ENCODE measurements at places on chromosomes 2 and 18.

- DNase-seq, result no peak
These were observed at the start of gene AGXT for GRCh38 chr2:240868286-240869108. Gene AGXT (plus strand): TSS chr2:240868824. CDS start chr2:240868866, 42 bp downstream.

DNA sequence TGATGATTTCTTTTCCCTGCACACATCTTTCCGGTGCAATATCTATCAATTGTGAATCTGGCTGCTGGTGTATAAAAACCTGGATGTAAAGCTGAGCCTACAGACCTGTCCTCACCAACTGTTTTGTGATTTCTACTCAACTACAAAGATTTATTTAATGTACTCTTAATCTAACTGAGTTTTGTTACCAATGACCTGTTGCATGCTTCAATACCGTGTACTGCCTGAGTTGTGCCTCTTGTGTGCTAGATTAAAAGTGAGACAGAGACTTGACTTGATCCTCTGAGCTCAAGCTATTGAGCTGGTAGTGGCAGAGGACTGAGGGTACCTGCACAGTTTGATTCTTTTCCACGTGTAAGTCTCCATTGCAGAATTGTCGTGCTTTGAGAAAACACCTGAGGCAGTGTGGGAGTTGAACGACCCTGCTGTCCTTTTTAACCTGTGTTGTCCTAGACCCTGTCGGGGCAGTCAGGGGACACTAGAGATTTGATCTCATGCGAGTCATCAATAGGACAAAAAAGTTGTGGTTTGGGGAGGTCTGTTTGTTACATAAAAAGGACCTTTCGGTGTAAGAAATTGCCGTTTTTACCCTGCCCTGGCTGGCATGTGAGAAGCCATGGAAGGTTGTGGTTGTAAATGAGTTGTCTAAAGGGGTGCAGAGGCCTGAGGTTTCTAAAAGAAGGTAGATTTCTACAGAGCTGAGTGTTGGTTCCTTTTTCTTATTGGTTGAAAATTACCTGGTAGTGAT is 231.3 kb downstream of the ALPK2 start:
- no peak for DNase-seq

GRCh38 chr2:186848873-186849578 is at the start of gene ZSWIM2:
Gene ZSWIM2 (minus strand): TSS chr2:186849170. CDS start chr2:186849130, 40 bp downstream.
- no peak for DNase-seq

DNA sequence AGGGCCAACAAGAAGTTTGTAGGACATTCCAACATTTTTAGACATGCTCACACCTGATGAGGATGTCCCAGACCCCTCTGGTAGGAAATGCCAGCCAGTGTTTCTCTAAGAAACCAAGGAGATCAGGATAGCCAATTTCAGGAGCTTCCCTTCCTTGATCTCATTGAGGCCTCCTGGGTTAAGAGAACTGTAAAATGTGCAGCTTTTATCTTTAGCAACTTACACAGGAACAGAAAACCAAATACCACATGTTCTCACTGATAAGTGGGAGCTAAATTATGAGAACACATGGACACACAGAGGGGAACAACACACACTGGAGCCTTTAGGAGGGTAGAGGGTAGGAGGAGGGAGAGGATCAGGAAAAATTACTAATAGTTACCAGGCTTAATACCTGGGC is 99.6 kb upstream of the MAP2 start:
- DNase-seq, result no peak

GRCh38 chr18:34640276-34640675 is 69.8 kb upstream of the DTNA start:
- no peak for DNase-seq

DNA sequence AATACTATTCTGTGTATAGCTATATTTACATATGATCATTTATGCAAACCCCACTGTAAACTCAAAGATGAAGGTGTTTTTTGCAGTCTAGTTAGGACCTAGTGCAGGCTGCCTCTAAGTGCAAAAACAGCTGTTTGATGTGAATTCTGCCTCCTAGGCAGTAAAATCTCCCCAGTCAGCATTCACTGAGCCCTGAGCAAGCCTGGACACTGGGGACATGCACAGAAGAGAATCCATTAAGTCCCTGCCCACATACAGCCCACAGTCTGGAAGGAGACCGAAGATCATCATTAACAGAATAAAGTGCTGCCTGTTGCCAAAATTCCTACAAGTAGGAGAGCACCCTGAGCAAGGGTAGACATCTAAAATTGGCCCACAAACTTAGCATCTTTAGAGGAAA is 14.4 kb upstream of the BIN1 start:
- no peak for DNase-seq

DNA sequence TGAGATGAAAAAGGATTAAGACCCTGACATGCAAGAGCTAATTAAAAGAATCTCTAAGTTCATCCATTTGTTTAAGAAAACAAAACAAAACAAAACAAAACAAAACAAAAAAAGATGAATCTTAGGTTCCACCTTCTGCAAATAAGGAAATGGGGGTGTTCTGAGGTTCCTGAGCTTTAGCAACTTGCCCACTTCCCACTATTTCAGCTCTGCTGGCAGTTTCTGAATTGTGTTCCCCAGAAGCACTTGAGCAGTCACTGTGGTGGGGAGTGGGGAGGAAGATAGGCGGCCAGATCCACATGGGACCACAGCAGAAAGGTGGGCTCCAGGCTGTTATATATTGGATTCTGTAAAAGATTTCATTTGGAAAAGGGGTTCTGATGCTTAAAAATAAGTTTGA is 20.3 kb downstream of the INO80C start:
- no peak for DNase-seq

DNA sequence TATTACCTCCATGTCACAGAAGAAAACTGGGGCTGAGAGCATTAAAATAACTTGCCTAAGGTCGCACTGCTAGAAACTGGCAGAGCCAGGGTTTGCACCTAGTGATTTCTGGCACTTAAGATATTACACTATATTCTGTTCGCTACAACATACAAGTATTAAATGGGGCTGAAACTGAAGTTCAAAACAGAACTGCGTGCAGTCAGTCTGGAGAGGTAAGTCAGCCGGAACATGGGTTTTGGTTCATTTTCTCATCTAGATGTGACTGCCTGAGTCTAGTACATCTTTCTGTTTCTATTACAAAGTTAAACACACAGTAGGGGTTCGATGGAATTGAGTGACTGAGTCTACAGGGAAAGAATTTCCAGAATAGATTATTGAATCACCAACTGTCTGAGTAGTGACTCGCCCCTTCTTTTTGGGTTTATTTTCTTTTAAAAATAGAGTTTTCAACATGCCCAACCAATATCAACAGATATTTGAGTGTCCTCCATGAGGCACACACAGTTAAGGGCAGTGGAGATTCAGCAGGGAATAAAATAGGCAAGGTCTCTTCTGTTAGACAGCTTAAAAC is 150.8 kb downstream of the RNF152 start:
- no peak for DNase-seq

- no peak for DNase-seq
These were observed 5.1 kb downstream of the NCK2 start for GRCh38 chr2:105749583-105750400.

DNA sequence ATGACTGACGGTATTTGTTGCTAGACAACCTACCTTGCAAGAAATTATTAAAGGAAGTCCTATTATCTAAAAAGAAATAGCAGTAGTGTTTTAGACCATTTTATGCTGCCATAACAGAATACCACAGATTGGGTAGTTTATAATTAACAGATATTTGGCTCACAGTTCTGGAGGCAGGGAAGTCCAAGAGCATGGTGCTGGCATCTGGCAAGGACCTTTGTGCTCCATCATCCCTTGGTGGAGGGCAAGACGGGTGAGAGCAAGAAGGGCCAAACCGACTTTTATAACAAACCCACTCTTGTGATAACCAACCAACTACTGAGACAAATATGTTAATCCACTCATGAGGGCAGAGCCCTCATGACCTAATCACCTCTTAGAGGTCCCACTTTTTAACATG is 91.2 kb downstream of the DYNC1I2 start:
- no peak for DNase-seq

GRCh38 chr18:46069524-46069923 is 2.5 kb downstream of the PSTPIP2 start:
- no peak for DNase-seq

- DNase-seq, result no peak
These were observed 95.7 kb upstream of the LINC00305 start for GRCh38 chr18:64244571-64244970.

DNA sequence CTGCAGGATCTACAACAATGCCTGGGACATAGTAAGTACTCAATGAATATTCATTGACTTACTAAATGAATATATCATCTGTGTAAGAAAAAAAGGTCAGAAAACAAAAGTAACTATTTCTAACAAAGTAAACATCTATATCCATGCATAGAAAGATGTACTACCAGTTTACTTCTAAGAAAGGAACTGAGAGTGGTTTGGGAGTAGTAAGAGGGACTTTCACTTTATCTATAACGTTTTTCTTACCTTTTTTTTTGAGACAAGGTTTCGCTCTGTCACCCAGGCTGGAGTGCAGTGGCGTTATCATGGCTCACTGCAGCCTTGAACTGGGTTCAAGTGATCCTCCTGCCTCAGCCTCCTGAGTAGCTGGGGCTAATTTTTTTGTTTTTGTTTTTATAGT is 25.7 kb downstream of the DHX57 start:
- DNase-seq, result no peak

GRCh38 chr2:105866216-105867185 is 121.8 kb downstream of the NCK2 start:
- DNase-seq, result no peak

DNA sequence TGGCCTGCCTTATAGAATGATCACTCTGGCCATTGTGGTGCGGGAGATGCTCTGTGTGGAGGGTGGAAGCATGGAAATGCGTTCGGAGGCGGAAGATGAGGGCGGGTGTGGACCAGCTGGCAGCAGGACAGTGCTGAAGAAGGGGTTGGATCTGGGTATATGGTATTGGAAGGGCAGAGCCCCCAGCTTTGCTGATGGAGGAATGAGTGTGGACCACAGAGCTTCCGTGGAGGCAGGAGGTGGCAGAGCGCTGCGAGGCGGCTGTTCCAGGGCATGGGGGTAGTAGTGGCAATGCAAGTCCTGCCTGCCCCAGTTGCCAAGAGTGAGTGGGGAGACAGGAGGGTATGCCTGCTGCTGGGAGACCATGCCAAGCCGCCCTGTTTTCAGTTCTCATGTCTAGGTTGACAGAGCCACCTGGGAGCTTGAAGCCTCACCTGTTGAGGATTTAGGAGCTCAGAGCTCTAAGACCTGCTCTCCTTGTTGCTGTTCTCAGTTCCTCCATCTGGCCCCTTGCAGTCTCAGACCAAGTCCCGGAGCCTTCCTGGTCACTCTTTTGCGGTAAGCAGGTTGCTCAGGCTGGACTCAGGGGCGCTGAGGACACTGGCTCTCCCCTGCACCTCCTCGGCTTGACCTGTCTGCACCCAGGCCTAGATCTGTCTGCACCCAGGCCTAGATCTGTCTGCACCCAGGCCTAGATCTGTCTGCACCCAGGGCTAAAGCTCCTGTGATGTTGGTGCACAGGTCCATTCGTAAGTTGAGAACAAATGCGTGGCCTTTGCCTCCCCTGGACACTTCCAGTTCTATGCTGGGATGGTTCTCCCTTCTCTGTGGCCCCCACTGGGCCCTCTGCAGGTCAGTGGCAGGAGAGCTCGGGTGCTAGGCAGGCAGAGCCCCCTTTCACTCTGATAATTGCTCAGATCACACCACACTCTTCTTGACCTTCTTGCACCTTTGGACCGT is 290.5 kb upstream of the HS6ST1 start:
- no peak for DNase-seq

DNA sequence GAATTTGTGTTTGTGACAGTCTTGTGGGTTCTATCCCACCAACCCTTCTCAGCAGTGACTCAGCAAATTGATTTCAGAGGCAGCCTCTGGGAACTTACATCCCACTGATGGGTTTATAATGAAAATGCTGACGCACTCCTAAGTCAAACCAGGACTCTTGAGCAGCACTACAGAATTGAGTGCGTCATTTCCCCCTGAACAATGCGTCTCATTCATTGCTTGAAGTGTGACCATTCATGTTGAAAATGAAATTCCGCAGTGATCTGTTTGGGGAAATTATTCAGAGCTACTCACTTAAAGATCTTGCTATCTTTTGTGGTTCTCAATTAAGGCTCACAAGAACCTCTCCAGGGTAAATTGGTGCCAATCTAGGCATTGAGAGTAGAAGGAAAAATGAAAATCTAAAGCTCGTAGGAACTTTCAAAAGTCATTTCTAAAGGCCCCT is 417.7 kb upstream of the SLC14A2 start:
- DNase-seq, result no peak

- no peak for DNase-seq
These were observed 183.2 kb downstream of the EPHA4 start for GRCh38 chr2:221388891-221389290.

GRCh38 chr18:36405611-36406010 is 108.1 kb downstream of the FHOD3 start:
- no peak for DNase-seq

GRCh38 chr2:8252997-8253694 is 428.7 kb upstream of the ID2 start:
- DNase-seq, result no peak

DNA sequence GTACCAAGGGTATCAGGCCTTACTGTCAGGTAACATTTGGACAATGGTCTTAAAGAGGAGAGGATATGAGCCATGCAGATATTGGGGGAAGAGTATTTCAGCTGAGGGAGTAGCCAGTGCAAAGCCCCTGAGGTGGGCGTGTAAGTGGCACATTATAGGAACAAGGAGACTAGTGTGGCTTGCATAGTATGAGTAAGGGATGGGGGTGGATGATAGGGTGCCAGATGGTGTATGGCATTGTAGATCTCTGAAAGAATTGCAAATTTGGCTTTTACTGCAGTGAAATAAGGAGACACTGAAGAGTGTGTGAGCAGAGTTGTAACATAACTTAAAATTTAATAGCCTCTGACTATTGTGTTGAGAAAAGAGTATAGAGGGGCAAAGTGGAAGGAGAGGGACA is 244.0 kb downstream of the PDE11A start:
- no peak for DNase-seq

- no peak for DNase-seq
These were observed 16.5 kb downstream of the TWIST2 start for GRCh38 chr2:238864207-238865014.

GRCh38 chr18:5490753-5491480 is 52.9 kb downstream of the EPB41L3 start:
- no peak for DNase-seq

DNA sequence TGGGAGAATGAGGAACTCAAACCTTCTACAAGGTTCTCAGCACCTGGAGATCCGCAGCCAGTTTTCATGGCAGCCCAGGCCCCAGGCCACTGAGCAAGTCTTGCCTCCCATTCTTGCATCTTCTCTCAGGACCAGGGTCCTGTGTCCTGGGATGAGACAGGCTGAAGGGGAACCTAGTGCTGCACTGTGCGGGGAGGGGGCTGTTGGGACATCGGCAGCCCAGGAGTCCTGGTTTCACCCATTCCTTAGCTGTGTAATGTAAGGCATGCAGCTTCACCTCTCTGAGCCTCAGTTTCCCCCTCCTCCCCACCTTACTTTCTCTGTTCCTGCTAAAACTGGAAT is 43.9 kb downstream of the TNS1 start:
- no peak for DNase-seq
